ENCODE measurements at places on chromosomes 5 and 9. TPM values are rescaled to one million over a fixed set of nuclear protein-coding genes. Genes with fewer than 3 reads are reported as not detected.
A peak's percentile ranks its signal among the peaks of the same experiment; 100 is the strongest.

- DNase-seq: no peak
- H3K27ac ChIP-seq: no peak overlapping the region
- H3K4me1 ChIP-seq: peaks cover 1% of the 10 kb centered on the region
Observed at GRCh38 chr9:108956631-108957026, 22.4 kb downstream of the ABITRAM start.

DNA sequence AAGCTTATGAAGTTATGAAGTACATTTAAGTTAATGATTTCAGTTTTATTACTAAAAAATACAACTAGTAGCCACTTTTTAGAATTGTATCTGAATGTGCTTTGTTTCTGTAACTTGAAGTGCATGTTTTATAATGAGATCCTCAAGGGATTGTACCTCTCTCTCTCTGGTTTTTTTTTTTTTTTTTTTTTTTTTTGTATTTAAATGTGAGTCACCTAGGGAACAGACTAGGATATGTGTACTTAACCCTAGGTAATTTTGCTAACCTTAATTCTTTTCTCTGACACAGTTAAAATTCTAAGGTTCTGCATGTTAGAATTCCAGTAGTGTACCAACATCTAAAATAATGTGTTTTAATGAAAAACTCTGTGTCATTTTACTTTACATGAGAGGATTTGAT is 59.5 kb downstream of the CDC42SE2 start:
- H3K4me1 ChIP-seq: peaks cover 43% of the 10 kb centered on the region
- no peaks in the 10 kb centered on the region for H3K27me3 ChIP-seq
- H3K27ac ChIP-seq: no peak overlapping the region

DNA sequence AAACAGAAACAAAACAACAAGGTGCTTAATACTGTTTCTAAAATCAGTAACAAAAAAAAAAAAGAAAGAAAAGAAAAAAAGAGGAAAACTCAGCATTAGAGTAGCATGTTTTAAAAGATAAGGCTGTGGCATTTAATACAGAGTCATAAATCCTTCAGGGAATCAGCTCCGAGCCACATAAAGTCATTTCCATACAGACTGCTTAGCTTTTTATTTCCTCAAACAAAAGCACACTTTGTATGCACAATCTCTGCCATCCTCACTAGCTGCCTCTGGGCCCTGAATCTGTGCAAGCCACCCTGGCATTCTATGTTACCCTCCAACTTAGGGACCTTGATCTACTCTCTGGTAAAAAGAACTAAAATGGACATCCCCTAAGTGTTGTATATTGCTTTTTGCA is 87.6 kb downstream of the SEMA6A start:
- H3K27ac ChIP-seq: no peak overlapping the region
- H3K27me3 ChIP-seq: no peaks in the 10 kb centered on the region
- H3K36me3 ChIP-seq: no peaks in the 10 kb centered on the region
- peaks cover 4% of the 10 kb centered on the region for H3K4me1 ChIP-seq
- no peak for DNase-seq

DNA sequence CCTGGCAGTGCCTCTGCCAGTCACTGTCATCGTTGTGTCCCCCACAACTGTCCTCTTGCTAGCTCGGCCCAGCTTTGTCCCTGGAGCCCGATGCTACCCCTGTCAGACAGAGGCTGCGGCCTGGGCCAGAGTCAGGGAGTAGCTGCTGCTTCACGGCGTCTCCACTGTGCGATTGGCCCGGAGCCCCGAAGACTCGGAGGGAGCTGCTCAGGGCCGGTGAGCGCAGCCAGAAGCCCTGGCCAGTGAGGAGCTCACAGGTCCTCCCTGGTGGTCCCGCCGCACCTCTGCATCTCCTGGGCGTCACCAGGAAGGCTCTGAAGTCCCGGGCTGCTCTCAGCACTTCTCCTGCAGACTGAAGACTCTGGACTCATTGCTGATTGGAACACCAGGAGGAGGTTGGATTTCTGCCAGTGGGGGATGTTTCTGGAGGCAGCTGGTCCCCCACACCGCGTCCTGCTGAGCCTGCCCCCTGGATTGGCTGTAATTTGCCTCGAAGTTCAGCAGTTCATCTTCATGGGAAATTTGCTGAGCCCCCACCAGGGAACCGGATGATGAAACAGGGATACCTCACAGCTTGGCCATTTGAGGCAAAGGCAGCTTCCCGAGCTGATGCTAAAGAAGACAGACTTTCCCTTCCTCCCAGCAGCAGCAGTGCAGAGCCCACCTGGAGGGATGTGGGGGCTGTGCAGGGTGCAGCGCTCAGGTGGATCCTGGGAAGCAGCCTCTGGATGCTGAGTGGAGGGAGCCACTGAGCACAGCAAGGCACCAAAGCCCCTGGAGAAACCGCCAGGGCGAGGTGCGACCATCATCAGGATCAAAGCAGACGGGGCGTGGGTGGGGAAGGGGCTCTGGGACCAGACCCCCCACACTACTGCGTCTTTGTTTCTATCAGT is 45.6 kb downstream of the USP20 start:
- no peak for DNase-seq
- H3K36me3 ChIP-seq: peaks cover 65% of the 10 kb centered on the region
- no peaks in the 10 kb centered on the region for H3K27me3 ChIP-seq
- no peak overlapping the region for H3K4me3 ChIP-seq
- H3K4me1 ChIP-seq: peaks cover 8% of the 10 kb centered on the region
- H3K27ac ChIP-seq: no peak overlapping the region

DNA sequence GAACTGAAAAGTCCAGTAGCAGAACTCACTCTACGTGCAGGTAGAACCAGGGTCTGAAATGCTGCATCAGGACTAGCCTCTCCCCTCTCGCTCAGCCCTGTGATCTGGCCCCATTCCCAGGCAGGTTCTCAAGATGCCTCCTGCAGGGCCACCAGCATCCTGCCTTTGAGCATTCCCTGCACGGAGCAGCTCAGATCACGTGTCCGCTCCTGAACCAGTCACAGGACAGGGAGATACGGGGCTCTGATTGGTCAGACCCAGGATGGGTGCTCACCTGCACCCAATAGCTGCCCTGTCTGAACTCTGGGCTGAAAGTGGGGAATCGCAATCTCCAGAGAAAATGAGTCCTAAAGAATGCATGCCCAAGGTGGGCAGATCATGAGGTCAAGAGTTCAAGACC is 50.8 kb downstream of the NEURL1B start:
- peaks cover 5% of the 10 kb centered on the region for H3K27me3 ChIP-seq
- H3K4me1 ChIP-seq: peaks cover 22% of the 10 kb centered on the region
- H3K27ac ChIP-seq: no peak overlapping the region
- H3K4me3 ChIP-seq: no peak overlapping the region
- H3K36me3 ChIP-seq: no peaks in the 10 kb centered on the region

GRCh38 chr5:124200381-124200780 is 546.1 kb downstream of the ZNF608 start:
- no peaks in the 10 kb centered on the region for H3K36me3 ChIP-seq
- H3K27me3 ChIP-seq: no peaks in the 10 kb centered on the region
- H3K4me3 ChIP-seq: no peak overlapping the region
- no peaks in the 10 kb centered on the region for H3K4me1 ChIP-seq
- no peak for DNase-seq

GRCh38 chr9:80369641-80370040 is 797.9 kb downstream of the TLE4 start:
- H3K4me3 ChIP-seq: no peak overlapping the region
- H3K36me3 ChIP-seq: no peaks in the 10 kb centered on the region
- H3K27ac ChIP-seq: no peak overlapping the region
- no peaks in the 10 kb centered on the region for H3K4me1 ChIP-seq
- no peaks in the 10 kb centered on the region for H3K27me3 ChIP-seq

DNA sequence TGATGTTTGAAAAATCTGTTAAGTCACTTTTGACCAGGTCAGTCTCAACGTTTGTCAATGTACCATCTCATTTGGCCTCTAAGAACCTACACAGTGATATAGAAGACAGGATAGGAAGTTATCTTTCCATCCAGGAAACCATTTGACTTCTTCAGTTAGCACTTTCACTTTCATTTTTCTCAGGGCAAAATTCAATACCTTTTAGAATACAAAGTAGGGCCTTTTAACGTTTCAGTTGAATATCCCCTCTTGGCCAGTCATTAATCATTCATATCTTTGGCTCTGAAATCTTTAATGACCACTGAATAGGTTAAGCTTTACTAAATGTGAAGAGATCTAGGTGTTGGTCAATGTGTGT is 101.1 kb upstream of the GNAQ start:
- peaks cover 29% of the 10 kb centered on the region for H3K4me1 ChIP-seq
- no peak for DNase-seq
- peaks cover 22% of the 10 kb centered on the region for H3K36me3 ChIP-seq
- H3K4me3 ChIP-seq: peak overlapping the region; percentile 46
- peak overlapping the region; percentile 5 for H3K27ac ChIP-seq

- H3K36me3 ChIP-seq: no peaks in the 10 kb centered on the region
- H3K4me3 ChIP-seq: no peak overlapping the region
- no peak for DNase-seq
- peaks cover 81% of the 10 kb centered on the region for H3K27me3 ChIP-seq
- peaks cover 7% of the 10 kb centered on the region for H3K4me1 ChIP-seq
- H3K27ac ChIP-seq: no peak overlapping the region
Observed at GRCh38 chr5:51378448-51379330, 4.6 kb upstream of the ISL1 start.

- H3K27ac ChIP-seq: no peak overlapping the region
- no peaks in the 10 kb centered on the region for H3K4me1 ChIP-seq
- H3K4me3 ChIP-seq: no peak overlapping the region
- no peaks in the 10 kb centered on the region for H3K36me3 ChIP-seq
- peaks cover 22% of the 10 kb centered on the region for H3K27me3 ChIP-seq
Observed at GRCh38 chr9:98520221-98520960, 188.3 kb downstream of the GABBR2 start.

DNA sequence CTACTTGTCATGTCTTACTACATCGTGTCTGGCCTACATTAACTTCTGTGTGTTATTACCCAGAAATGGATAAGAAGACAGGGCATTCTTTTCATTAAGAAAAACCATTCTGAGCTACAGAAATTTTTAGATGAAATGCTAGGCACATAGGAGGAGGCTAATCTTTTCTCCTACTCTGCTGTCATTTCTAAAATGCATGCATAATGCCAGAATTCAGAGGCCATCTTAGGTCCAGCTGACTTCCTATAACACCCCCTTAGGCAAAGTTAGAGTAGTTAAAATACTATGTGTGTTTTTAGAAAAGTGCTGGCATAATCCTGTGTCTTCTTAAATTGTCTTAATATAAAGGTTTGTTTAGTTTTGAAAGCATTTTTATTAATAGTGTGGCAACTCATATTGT is 352.6 kb downstream of the CSNK1G3 start:
- no peak overlapping the region for H3K4me3 ChIP-seq
- H3K36me3 ChIP-seq: no peaks in the 10 kb centered on the region
- no peaks in the 10 kb centered on the region for H3K4me1 ChIP-seq
- no peak overlapping the region for H3K27ac ChIP-seq

- H3K27me3 ChIP-seq: peaks cover 9% of the 10 kb centered on the region
- H3K4me3 ChIP-seq: no peak overlapping the region
- H3K4me1 ChIP-seq: peaks cover 8% of the 10 kb centered on the region
- no peaks in the 10 kb centered on the region for H3K36me3 ChIP-seq
- DNase-seq: no peak
Observed at GRCh38 chr5:42855811-42856210, 44.1 kb upstream of the SELENOP start.

GRCh38 chr9:16898464-16898863 is 28.0 kb upstream of the BNC2 start:
- no peaks in the 10 kb centered on the region for H3K4me1 ChIP-seq
- no peak overlapping the region for H3K27ac ChIP-seq
- DNase-seq: no peak
- H3K27me3 ChIP-seq: no peaks in the 10 kb centered on the region
- no peak overlapping the region for H3K4me3 ChIP-seq

Gene NFIB
- not detected for total RNA-seq

Gene TMC1
- total RNA-seq: not detected

Gene LHFPL2
- 0.09 TPM for total RNA-seq

Gene PRRX2
- 5.1 TPM for total RNA-seq

Gene CLIC3
- not detected for total RNA-seq

Gene IL17B
- not detected for total RNA-seq

Gene ZFP37
- total RNA-seq: 0.30 TPM

Gene SPATA31E1
- total RNA-seq: not detected

Gene CCDC192
- not detected for total RNA-seq
